Left lobe of liver (tissue), 2 donors: ENCODE measurements at places on chromosomes 16 and 17. TPM values are rescaled to one million over a fixed set of nuclear protein-coding genes. Genes with fewer than 3 reads are reported as not detected.

- DNase-seq, result no peak
Observed at GRCh38 chr17:67998466-67998865, 2.2 kb upstream of the C17orf58 start.

- DNase-seq, result no peak
Observed at GRCh38 chr17:77191244-77191643, 50.5 kb downstream of the SEC14L1 start.

DNA sequence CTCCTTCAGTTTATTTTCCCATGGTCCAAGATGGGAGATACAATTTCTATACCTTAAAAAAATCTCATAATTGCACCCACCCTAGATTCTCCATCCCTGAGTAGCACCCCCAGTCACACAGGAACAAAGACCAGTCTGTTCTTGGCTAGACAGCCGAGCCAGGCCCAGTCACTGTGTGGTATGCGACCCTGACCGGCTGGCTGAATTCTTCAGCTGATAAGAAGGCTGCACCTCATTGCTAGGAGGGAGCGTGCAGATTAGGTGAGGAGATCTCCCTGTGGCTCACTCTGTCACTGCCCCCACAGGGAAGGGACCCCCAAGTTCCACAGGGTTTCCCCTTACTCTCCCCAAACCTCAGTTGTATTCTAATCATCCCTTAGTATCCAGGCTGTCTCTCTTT lies 138.7 kb downstream of the SALL1 start:
- no peak for DNase-seq

DNA sequence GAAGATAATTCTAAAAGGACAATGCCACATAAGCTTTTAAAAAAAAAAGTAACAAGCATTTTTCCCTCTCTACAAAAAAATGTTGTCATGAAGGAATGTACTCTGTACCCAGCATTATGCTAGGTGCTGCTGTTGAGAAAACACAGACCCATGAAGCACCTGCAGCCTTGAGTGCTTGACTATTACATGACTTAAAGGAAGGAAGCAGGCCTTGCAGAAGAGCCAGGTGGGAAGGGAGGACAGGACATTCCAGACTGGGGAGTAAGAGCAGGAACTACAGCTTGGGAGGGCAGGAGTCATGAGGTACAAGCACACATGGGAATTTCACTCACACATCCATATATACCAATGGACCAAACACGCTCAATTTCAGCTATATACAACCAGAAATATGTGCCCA lies 3.8 kb downstream of the MYO1D start:
- DNase-seq, result no peak

DNA sequence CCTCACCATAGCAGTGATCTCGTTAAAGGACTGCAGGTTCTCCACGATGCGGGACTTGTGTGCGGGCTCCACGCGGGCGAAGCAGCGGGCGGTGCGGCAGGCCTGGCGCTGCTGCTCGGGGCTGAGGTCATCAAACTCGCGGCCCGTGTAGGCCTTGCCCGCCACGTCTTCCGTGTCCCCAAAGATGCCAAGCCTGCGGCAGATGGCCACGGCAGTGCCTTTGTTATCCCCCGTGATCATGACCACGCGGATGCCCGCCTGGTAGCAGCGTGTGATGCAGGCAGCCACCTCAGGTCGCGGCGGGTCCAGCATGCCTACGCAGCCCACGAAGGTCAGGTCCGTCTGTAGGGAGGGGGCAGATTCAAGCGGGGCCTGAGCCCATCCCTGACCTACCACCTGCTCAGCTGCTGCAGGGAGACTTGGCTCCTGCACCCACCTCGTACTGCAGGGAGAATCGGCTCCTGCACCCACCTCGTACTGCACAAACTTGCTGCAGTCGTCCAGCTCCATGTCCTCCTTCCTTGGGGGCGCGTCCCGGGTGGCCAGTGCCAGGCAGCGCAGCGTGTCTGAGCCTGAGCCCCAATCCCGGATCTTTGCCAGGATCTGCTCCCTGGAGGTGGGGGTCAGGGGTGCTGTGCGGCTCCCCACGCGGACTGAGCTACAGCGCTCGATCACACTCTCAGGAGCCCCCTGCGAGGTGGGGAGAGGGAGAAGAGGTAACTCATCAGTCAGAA lies 23.1 kb downstream of the ATP2A3 start:
- no peak for DNase-seq

DNA sequence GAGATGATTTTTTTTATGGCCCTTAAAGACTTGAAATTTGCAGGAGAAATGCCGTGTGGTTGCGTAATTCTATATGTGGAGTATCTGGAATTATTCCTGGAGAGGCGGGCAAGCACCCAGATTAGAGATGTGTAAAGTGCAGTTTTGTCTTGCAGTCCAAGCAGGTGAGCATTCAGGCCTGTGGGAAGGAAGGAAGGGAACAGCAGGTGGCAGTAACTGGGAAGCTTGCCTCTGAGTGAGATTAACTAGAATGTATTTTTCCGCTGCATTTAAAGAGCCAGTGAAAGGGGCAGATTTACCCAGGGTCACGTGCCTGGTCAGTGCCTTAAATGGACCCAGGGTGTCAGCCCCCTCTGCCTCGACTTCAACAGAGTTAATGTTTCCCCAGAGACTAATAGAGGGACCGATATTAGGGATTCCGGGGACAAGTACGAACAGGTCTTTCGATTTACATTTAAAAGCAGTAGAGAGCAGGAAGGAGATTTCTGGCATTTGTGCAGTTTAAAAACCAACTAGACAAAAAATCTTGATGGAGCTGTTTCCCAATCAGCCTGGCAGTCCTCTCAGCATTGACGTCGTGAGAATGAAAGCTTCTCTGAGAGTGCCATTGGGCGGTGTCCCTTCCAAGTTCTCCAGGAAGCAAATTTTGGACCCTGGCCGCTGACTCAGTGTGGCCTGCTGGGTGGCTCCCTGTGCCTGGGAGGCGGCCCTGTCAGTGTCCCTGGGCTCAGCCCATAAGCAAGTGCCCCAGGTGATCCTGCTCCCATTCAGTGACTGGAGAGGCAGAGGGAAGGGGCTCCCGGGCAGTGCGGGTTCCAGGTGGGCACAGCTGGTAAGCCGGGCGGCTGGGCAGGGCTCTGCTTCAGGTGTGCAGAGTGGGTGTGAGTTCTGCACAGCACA lies 38.2 kb downstream of the KSR1 start:
- DNase-seq, result peak; percentile 92

DNA sequence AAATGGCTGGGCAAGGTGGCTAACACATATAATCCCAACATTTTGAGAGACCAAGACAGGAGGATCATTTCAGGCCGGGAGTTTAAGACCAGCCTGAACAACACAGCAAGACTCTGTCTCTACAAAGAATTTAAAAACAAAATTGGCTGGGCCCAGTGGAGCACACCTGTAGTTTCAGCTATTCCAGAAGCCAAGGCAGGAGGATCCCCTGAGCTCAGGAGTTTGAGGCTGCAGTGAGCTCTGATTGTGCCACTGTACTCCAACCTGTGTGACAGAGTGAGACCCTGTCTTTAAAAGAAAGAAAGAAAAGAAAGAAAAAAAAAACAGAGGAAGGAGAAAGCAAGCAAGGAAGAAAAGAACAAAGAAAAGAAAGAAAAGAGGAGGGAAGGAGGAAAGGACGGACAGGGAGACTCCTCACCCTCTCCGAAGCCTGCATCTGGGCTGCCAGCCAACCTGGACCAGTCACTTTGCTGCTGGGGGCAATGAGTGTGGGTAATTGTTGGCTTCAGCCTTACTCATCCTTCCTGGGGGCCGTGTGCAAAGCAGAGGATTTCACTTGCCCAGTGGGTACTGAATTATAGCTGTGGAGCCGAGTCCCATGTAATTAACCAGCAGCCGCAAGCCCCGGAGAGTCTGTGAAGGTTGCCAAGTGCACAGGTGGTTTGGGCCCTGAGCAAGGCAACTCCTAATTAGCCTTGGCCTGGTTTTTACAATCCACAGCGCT lies 6.7 kb upstream of the MT4 start:
- DNase-seq, result no peak

DNA sequence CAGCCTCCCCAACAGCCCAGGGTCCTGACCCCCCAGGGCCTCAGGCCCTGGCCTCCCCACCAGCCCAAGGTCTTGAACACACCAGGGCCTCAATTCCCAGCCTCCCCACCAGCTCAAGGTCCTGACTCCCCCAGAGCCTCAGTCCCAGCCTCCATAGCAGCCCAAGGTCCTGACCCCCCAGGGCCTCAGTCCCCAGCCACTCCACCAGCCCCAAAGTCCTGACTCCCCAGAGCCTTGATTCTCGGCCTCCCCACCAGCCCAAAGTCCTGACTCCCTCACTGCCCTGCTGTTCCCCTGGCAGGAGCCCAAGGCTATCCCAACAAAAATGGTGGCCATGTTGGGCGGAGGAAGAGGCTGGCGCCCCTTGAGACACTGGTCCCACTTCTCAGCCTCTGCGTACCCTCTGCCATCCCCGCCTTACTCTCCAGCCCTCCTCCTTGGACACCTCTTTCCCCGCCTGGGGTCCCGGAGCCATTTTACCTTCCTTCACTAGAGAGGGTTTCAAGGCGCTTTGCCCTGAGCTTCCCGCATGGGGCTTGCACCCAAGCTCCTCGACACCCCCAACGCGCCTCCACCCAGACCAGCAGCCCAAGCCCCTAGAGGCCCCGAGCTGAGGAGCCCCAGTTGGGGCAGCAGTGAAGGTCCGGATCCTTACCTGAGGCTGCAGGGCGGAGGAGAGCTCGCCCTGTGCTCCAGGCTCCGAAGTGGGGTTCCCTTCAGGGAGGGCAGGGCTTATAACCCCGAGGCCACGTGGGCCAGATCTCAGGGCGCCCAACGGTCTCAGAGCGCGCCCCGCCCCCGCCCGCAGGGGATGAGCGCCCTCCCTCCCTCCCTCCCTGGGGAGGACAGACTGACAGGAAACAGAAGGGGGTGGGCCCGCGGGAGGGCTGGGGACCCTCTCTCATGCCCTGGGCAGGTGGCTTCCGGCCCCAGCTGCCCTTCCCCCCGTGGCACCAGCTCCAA lies 3.5 kb upstream of the TSPOAP1 start:
- peak; percentile 66 for DNase-seq

DNA sequence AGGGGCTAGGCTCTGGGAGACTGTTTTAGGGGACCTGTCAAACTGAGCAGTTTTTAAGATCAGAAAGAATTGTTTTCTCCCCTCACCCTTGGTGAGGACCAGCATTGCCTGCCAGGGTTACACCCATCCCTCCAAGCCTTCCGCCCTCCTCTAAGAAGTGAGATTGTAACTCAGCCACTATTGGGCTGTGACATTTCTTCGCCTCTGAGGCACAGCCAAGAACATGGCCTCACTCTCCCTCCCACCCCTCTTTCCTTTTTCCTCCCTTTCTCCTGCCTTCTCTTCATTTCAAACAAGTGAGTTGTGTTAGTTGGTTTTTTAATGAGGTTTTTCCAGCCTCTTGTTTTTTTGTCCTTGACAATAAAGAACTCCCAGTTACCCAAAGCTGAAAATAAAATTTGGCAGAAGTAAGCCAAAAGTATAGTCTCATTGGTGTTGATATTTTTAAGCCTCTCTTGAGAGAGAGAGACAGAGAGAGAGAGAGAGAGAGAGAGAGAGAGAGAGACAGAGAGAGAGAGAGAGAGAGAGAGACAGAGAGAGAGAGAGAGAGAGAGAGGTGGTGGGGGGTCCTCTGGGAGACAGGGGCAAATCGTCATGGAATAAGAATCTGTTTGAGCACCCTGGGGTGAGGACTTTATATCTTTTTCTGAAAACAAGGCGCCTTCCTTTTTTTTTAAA lies 77.2 kb upstream of the TBX2 start:
- no peak for DNase-seq

DNA sequence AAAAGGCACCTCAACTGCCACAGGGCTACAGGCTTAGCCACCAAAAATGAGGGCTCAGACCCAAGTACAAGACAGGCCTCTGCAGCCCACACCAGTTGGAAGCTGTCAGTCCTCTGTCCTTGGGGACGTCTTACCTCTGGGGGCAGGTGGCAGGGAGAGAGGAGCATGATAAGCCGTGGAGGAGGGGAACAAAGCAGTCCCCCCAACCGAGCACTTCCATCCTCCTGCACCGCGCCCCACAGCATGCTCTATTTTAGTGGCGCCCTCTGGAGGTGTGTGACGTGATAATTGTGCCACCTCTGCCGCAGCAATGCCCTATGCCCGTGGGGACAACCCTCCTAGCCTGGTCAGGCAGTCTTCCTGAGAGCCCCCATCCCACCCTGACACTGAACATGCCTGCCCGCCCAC lies 13.6 kb downstream of the G6PC3 start:
- DNase-seq, result no peak

- no peak for DNase-seq
Observed at GRCh38 chr16:89607937-89608740, 5.3 kb upstream of the DPEP1 start.

DNA sequence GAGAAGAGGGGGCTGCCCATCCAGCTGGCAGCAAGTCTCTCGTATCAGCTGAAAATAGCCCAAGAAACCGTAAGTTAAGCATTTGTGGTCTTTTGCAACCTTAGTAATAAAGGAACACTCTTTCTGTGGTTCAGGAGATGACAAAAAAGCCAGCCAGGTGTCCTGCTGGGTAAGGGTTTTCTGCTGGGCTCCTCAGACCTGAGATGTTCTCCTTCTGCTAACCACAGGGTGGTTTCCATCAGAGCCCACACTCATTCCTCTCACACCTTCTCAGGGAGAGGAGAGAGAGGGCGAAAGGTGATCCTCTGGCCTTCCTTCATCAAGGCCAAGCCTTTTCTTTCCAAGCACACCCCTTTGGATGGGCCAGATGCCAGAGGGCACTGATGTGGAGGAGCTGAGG lies 70.7 kb downstream of the TEX14 start:
- DNase-seq, result no peak

DNA sequence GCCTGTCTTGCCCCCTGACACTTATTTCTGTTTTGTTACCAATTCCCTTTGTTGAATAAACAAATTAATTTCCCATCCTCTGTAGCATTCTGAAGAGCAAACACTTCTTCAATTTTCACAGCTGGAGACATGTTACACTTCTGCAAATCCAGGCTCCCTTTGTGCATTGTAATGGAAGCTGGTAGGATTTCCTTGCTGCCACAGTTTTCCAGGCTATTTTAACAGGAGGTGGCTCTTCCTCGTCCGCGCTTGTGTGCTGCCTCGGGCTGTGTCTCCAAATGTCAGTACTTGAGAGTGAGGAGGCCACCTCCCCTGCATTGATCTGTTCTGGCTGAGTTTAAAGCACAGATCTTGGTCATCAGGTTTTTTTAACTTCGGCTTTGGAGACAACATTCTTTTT lies 40.0 kb downstream of the SOST start:
- DNase-seq, result no peak

DNA sequence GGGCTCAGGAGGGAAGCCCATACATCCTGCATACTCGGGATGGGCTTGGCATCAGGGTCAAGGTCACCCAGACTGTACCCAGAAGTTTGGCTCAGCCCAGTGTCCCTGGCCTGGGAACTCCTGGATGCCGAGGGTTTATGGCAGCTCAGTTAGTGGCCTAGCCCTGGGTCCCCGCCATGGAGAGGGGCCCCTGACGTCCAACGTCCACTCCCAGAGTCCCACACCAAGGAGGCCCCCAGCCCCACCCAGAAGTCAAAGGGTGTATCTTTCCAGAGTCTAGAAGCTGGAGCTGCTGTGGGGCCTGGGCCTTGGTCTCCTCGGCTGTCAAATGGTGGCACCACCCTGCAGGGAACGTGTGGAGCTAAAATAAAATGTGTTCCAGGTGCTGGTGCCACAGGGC lies 76.4 kb downstream of the SREBF1 start:
- no peak for DNase-seq

GRCh38 chr16:10694830-10695229 lies at the start of gene TEKT5:
Gene TEKT5, minus strand, starts transcription at chr16:10694930. Its CDS starts 57 bp downstream, at chr16:10694873.
- no peak for DNase-seq

- peak; percentile 62 for DNase-seq
Observed at GRCh38 chr17:79975498-79976134, 60.1 kb downstream of the TBC1D16 start.

Gene TAT
- total RNA-seq, result 2,689 TPM

Gene CSH2
- total RNA-seq, result not detected

Gene ZFHX3
- 8.9 TPM for total RNA-seq

Gene CBX4
- total RNA-seq, result 14.8 TPM

Gene CARHSP1
- 62.5 TPM for total RNA-seq

Gene SPAG9
- total RNA-seq, result 36.5 TPM

Gene NUDT7
- total RNA-seq, result 24.2 TPM

Gene PYCARD
- 5.9 TPM for total RNA-seq
